ENCODE measurements at places on chromosomes 3 and 15.

- DNase-seq = no peak
Observed at GRCh38 chr3:70543493-70543892, 231.1 kb upstream of the MDFIC2 start.

DNA sequence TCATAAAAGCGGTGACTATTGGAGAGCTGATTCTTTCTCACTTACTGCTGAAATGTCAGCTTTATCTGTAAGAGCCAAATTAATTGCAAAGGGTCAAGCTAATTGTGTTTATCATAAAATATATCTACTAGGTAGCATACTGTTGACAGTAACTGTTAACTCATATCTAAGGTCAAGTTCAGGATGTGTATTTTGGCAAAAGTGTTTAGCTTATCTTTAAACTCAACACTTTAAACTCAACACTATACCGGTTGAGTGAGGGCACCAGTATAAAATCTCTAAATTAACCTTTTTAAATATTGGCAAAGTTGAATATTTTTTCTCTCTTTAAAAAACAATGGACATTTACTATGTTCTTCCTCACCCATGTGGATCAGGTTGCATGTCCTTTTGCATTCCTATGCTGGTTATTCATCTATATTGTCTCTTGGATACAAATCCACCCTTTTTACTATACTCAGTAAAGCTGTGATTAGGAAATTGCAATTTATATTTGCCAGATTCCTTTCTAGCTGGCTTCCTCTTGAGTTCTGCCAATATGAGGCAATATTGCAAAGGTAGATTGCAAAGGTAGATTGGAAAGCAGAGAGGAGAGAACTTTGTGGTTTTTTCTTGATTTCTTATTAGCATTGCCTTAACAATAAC lies 344.6 kb upstream of the DCBLD2 start:
- no peak for DNase-seq

DNA sequence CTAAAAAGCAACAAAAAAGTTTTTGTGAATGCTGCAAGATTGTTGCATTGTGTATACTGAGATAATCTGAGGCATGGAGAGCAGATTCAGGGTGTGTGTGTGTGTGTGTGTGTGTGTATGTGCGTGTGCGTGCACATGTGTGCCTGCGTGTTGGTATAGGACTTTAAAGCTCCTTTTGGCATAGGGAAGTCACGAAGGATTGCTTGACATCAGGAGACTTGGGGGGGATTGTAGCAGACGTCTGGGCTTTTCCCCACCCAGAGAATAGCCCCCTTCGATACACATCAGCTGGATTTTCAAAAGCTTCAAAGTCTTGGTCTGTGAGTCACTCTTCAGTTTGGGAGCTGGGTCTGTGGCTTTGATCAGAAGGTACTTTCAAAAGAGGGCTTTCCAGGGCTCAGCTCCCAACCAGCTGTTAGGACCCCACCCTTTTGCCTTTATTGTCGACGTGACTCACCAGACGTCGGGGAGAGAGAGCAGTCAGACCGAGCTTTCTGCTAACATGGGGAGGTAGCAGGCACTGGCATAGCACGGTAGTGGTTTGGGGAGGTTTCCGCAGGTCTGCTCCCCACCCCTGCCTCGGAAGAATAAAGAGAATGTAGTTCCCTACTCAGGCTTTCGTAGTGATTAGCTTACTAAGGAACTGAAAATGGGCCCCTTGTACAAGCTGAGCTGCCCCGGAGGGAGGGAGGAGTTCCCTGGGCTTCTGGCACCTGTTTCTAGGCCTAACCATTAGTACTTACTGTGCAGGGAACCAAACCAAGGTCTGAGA lies 4.7 kb downstream of the BHLHE40 start:
- DNase-seq = no peak

- DNase-seq = no peak
Observed at GRCh38 chr3:190699776-190700175, 162.7 kb downstream of the GMNC start.

DNA sequence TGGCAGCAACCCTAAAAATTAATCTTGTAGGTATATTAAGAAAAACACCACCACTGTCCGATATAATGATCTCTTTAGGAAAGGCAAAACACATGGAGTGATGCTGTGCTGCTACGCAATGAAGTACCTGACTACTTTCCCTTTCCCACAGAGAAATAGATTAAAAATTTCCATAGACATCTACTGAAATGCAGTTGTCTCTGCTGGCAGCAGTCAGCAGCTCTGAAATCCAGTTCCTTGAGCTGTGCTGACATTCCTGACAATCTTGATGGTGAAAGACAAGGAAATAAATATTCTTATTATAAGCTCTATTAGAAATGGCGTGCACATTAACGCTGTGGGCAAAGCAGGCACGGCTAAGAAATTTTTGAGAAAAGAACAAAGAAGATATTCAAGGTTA lies 287.6 kb downstream of the IL5RA start:
- DNase-seq = no peak

- no peak for DNase-seq
Observed at GRCh38 chr3:52172262-52172757, 18.1 kb upstream of the POC1A start.

All from GM18507 (cell line).